ENCODE measurements at places on chromosomes 11 and 22.
A peak's percentile ranks its signal among the peaks of the same experiment; 100 is the strongest.

- no peak for DNase-seq
Observed at GRCh38 chr11:15589070-15589626, 474.4 kb downstream of the INSC start.

- no peak for DNase-seq
Observed at GRCh38 chr11:134159652-134160051, 64.1 kb downstream of the NCAPD3 start.

- no peak for DNase-seq
Observed at GRCh38 chr11:7245341-7245740, 6.4 kb upstream of the SYT9 start.

DNA sequence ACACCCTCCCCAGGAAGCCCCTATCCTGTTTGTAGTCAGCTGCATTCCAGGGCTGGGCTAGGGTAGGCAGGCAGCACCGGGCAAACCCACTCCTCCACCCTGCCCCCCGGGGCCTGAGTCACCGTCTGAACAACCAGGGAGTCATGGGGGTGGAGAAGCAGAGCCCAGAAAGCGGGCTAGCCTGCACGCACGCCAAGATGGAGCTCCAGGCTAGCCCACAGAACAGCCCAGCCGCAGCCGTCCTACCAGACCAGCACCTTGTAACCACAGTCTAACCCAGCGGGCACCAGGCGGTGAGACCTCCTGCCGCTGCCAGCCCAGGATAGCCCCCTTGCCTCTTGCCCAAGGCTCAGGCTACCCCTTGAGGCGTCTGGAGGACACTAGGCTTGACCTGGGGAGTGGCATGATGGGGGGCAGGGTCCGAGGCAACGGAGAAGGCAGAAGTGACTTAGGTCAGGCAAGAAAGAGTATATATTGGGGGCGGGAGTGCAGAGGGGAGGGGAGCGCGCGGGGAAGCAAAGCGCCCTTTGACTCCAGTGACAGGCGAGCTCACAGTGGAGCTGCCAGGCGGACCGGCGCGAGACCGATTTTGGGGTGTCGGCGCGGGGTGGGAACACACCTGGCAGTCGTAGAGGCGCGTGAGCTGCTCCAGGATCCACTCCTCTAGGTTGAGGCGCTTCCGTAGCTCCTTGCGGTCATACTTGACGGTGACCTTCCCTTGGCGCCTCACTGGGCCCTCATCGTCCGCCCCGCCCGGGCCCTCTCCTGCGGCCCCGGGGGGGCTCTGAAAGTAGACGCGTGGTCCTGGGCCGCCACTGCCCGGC lies 734 bp downstream of the PPP1R14B start:
- peak; percentile 85 for DNase-seq

- DNase-seq, result no peak
Observed at GRCh38 chr22:50435291-50436014, 39.4 kb downstream of the SBF1 start.

DNA sequence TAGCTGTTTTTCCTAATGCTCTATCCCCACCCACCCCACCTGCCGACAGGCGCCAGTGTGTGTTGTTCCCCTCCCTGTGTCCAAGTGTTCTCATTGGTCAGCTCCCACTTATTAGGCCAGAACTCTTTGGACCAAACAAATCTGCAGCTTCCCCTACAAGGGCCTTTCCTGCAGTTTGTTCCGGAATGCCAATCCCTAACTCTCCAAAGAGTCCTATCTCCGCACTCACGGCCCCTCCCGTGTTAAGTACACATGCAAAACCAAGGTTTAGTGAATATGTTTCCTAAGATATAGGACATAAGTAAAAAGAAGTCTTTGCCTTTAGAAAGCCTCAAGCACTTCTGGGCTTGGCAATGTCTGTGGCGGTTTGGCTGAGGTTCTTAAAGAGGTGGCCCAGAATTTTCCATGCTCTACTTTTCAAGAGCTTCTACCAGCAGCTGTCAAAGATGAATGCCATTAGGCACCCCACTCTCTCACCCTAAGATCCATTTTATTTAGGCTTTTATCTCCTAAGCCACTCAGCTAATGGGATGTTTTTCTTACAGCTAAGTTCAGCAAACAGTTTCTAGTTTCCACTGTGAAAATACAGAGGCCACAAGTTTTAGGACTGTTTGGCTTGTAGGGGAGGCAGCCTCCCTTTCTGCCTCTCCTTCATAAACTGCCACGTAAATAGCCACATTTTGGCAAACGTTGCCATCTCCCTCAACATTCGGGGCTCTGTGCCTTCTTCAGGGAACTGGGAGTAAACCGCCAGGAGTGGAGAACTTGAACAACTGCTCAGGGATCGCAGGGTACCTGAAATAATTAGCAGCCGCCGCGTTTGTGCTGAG lies 1.6 kb downstream of the CD59 start:
- DNase-seq, result peak; percentile 68

GRCh38 chr11:126265811-126266210 lies 2.9 kb downstream of the SRPRA start:
- DNase-seq, result no peak

GRCh38 chr11:122248939-122249338 lies 132.9 kb upstream of the BLID start:
- no peak for DNase-seq

- DNase-seq, result no peak
Observed at GRCh38 chr11:129967996-129968395, 34.6 kb downstream of the PRDM10 start.

GRCh38 chr11:74839446-74839845 lies 90.8 kb downstream of the RNF169 start:
- DNase-seq, result no peak

GRCh38 chr22:18905540-18906409 lies at the start of gene DGCR6:
Gene DGCR6, plus strand, starts transcription at chr22:18906320. Its CDS starts 55 bp downstream, at chr22:18906375.
- DNase-seq, result no peak

DNA sequence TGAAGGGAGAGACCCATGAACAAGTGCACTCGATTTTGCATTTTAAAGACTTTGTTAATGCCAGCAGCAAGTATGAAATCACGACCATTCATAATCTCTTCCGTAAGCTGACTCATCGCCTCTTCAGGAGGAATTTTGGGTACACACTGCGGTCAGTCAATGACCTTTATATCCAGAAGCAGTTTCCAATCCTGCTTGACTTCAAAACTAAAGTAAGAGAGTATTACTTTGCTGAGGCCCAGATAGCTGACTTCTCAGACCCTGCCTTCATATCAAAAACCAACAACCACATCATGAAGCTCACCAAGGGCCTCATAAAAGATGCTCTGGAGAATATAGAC lies 5.9 kb downstream of the SERPIND1 start:
- no peak for DNase-seq

DNA sequence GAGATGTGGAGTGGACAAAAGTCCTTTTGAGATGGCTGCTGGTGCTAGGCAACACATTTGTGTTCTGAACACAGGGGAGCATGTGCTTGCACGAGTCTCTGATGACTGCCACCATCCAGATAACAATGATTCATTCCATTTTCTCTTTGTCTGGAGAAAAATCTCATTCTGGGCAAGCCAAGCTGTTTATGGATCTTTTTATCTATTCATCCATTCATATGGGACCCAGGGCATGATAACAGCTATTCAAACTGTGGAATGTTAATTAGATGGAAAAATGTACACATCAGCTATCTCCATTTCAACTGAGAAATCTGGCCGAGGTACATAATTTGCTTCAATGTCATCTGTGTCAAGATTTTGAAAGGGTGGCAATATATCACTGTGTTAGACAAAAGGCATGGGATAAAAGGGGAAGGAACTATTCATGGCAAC lies 117.5 kb upstream of the ZBED5 start:
- no peak for DNase-seq

GRCh38 chr22:26977741-26978376 lies 320.5 kb downstream of the MIAT start:
- DNase-seq, result no peak

DNA sequence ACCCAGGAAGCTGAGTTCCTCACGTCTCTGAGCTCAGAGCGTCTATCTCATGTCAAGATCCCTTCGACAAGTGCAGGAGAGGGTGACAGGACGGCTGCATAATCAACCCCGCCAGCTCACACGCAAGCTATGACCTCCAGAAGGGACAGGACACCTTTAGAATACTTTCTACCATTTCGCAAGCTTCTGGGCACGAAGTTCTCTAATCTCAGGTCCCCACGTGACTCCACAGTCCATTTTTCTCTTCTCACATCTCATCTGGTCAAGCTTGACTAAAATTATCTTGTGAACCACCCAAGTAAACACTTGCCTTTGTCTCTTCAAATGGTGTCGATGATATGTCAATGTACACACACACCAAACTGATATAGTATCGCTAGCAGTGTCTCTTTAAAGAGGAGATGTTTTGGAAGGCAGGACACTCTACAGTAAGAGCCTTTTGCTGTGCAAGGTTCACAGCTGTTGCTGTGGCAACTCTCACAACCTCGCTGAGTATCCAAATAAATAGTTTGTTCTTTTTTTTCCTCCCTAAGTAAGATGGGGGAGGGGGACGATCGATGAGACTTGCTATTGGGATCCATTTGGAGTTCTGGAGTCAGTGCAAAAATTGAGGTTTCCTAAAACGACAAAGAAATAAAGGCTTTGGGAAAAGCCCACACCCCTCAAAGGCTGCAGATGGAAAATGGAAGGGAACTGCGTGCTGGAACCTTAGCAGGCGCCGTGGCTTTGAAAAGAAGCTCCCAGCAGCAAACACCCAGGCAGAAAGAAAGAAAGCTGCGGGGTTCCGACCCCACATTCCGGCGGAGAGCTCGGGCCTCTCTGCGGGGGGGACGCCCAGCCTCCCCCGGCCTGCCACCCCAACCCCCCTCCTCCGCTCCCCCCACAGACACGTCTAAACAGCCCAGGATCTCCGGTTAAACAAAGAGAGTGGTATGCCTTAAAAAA lies 215.4 kb upstream of the UBASH3B start:
- DNase-seq, result no peak

DNA sequence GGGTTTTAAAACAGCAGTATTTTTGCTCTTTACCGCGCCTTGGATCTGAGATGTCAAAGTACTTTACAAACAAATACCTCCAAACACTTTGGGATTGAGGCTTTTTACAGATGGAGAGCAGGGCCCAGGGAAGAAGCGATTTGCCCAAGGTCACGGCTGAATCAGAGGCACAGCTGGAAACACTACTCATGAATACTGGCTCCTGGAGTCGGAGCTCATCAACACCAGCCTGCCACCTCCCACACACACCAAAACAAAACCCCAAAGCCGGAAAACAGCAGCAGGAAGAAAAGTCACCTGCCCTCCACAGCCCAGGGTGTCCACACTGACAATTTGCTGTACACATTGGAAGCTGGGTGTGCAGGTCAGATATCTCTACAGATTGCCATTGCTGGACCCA lies 339.4 kb downstream of the CADM1 start:
- no peak for DNase-seq

GRCh38 chr22:29195118-29195963 lies 10.4 kb upstream of the EMID1 start:
- DNase-seq, result peak; percentile 37

- DNase-seq, result peak; percentile 74
Observed at GRCh38 chr11:114257621-114258558, 38.3 kb upstream of the NNMT start.

GRCh38 chr11:110035357-110035756 lies 57.8 kb upstream of the ZC3H12C start:
- DNase-seq, result no peak

GRCh38 chr11:11880179-11880578 lies 38.4 kb downstream of the USP47 start:
- no peak for DNase-seq

- no peak for DNase-seq
Observed at GRCh38 chr22:27740202-27740748, 61.3 kb downstream of the MN1 start.

GRCh38 chr11:118592616-118593367 lies 14.6 kb upstream of the PHLDB1 start:
- no peak for DNase-seq

DNA sequence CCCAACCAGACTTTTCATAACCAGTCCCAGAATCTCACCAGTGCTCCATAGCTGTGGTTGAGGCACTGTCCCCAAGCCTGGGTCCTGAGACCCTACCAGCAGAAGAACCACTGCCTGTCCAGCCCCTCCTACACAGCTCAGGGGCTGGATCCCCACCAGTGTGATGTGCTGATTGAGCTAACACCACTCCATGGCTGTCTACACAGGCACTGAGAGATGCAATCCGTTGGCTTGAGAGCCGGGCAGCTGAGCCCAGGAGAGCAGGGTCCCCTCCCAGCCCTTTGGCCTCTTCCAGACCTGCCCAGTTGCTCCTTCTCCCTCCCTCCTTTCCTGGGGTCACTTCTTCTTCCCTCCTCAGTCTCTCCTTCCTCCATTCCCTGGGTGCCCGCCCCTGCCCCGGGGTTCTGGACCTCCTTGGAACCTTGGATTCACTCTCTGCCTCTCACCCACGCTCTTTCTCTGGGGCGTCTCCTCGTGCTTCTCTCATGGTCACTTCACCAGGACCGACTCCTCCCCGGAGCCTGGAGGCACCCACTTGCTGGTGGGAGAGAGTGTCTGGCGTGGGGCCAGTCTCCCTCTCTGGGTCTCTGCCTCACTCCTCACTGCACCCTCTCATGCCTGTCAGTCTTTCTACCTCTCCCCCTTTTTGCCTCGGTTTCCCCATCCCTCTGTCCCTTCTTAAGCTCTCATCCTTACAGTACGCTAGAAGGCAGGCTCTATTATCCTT lies 706 bp upstream of the SCYL1 start:
- DNase-seq, result peak; percentile 83

DNA sequence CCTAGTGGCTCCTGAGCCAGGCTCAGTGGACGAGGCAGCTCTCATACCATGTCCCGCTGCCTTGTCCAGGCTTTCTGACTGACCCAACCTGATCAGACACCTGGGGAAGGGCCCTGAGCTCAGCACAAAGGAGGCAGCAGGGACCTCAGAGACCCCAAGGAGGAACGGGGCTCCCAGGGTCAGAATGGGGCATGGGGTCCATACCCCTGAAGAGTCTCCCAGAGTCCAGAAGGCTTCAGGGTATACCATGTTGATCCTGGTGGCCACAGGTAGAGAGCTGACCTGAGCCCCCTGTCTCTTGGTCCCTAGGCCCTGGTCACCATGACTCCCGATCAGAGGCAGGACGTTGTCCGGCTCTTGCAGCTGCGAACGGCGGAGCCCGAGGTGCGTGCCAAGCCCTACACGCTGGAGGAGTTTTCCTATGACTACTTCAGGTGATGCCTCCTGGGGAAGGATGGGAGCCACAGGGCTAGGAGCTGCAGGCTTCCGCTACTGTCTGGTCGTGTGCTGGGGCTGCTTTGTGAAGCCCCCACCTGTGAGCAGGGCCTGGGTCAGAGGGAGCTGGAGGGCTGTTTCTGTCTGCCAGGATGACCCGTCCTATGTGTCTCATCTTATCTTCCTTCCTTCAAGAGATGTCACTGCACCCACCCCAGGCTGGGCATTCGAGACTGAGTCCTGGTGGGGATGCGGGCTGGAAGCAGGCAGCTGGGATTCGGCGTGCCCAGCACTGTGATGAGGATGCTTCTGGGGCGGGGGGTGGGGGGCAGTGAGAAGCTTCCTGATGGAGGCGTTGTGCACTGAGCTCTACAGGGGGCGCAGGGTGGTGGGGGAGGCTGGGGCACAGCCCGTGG lies 74.2 kb downstream of the MYO7A start:
- peak; percentile 52 for DNase-seq

Data from upper lobe of right lung (tissue), 1 donor.